ENCODE measurements at places on chromosomes 7 and 10.

- no peak for DNase-seq
Measured at GRCh38 chr7:128003787-128004186, 27.4 kb downstream of the LRRC4 start.

DNA sequence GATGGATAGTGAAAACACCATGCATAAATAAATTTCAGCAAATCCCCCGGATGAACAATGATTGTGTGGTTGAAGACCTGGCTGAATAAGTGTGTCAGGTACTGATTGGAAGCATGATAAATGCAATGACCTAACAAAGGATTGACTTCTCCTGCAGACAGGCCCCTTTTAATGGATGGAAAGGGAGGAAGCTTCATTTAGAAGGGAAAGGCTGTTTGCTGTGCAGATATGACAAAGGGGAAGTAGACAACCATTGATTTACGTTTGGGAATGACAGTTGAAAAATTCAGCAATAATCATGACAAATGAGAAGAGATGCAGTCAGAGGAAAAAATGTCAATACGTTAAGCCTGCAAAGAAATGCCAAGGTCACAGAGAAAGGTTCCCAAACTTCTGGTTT lies 503.8 kb downstream of the LRMDA start:
- no peak for DNase-seq

- no peak for DNase-seq
Measured at GRCh38 chr10:50807851-50808776, 68.4 kb downstream of the ASAH2B start.

DNA sequence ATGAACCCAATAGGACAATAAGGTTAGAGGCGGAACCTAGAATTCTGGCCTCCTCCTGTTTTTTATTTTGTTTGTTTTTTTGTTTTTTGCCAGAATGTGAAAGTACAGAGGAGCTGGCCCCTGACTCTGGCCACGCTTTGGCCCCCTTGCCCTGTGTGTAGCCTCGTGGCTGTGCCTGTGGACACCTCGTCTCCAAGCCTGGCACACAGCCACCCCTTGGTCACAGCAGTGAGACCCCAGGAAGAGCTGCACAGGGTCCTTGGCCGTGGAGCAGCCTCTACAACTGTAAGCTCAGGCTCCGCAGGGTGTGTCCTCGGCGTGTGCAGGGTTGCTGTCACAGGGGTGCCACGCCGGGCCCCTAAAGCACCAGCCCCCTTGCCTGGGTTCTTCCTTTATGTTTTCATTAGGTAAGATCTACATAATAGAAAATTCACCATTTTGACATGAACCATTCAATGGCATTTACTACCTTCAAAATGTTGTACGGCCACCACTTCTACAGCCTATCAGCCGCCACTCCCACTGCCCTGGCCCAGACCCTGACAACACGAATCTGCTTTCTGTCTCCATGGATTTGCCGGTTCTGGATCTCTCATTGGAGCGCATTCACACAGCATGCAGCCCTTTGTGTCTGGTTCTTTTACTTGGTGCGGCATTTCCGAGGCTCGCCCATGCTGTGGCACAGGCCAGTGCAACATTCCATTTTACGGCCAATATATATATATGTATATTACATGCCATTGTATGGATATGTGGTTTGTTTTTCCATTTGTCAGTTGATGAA lies 51.0 kb downstream of the AMZ1 start:
- DNase-seq = no peak

GRCh38 chr7:117715784-117716445 lies 157.3 kb downstream of the CTTNBP2 start:
- DNase-seq = peak; percentile 79

DNA sequence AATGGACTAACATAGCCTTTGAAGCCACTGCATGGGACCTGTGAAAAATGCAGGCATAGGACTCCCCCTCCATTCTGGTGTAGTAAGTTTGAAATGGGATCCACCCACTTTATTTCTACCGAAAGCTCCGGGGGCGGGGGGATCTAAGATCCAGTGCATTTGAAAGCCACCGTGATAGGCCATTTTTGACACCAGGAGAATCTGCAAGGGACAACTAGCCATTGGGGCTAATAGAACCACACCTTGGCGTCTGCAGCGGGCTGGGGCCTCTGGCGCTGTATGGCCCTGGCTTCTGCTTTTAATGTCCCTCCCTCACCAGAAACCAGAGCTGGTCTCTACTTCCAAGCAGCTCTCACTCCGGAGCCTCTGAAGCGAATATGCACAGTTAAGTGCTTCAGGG lies 60.1 kb upstream of the GPR26 start:
- no peak for DNase-seq

- no peak for DNase-seq
Measured at GRCh38 chr7:101315336-101315735, 6.3 kb downstream of the IFT22 start.

DNA sequence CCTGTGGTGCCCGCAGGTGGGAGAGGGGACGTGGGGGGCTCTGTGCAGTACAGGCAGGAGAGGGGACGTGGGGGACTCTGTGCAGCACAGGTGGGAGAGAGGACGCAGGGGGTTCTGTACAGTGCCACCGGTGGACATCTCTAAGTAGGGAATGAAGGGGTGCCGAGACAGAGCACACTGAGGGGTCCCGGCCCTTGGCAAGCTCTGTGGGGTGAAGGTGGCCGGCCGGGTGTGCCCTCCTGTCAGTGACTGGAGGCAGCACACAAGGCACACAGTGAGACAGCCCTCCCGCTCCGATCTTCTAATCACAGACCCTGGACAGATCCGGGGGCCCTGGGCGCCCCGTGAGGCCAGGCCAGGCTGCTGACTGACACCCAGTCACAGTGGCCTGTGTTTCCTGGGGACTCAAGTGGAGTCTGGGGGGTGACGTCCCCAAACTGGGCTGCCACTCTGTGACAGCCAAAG lies 11.2 kb downstream of the GPR146 start:
- DNase-seq = no peak

DNA sequence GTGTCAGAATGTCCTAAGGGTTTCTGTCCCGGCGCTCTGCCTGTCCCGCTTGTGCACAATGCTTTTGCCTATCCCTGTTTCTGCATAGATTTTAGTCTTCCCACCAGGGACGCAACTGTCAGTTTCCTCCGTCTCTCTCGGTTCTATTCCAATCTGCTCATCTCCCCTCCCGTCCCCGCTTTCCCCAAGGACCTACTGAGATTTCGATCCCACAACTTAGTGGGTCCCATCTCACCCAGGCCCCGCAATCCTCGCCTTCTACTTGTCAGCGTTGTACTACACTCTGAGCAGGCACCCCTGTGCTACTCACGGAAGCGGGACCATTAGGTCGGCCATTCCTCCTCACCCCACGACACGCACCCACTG lies 519 bp upstream of the ZNF655 start:
- no peak for DNase-seq

Data from NCI-H2029 (cell line).